ENCODE measurements at places on chromosomes 16 and 17. TPM values are rescaled to one million over a fixed set of nuclear protein-coding genes. Genes with fewer than 3 reads are reported as not detected.

GRCh38 chr16:83674931-83675535, 132.7 kb upstream of the HSBP1 start:
- no peak for DNase-seq

GRCh38 chr16:84244728-84245127, 4.9 kb upstream of the KCNG4 start:
- DNase-seq: no peak

DNA sequence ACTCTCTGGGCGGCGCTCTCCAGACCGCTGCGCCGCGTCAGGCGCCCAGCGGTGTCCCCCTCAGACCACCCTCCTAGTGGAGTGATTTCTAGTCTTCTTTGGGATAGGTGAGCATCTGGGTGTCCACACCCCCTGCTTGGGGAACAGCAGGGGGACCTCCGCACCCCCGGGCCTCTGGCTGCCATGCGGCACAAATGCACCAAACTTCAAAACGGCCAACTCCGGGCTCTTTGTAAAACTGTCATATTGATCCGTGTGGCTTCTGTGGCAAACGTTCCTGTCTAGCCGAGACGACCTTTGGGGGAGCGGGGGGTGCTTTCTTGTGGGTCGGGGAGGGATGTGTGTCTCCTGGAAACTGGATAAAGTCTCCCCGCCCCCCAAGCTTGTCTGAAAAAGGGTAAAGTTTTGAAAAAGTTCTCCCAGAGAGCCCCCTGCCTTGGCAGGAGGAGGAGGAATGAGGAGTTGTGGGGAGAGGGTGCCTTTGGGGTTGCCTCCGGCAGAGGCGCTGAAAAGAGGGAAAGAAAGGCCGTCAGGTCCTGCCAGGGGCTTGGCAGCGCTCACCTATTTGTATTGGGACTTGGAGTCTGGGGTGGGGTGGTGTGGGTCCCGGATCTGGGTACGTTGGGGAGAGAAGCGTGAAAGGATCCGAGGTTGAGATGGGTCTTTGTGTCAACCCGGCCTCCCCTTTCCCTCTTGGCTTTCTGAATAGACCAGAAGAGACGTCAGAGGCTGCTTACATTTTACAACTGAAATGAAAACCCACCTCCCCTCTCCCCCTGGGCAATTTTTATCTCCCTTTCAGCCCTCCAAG, 2.2 kb upstream of the CHD3 start:
- DNase-seq: peak; percentile 58

GRCh38 chr17:43309505-43310332, 75.9 kb upstream of the RNU2-1 start:
- DNase-seq: no peak

DNA sequence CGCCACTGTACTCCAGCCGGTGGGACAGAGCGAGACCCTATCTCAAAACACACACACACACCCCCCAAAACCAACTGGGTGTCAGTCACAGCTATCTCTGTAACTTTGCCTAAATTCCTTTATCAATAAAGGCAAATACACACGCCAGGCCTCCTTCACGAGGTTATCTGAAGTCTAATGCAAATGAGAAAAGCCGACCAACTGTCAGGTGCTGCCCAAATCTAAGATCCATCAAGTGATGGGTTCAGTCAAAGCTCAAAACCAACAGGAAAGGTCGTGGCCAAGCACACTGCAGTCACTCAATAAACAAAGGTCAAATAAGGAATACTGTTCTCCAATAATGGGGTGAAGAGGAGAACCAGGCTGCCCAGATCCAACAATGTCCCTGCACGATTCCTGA, 1.1 kb downstream of the ANKFY1 start:
- DNase-seq: no peak

GRCh38 chr17:63529711-63530556, 6.8 kb downstream of the KCNH6 start:
- no peak for DNase-seq

DNA sequence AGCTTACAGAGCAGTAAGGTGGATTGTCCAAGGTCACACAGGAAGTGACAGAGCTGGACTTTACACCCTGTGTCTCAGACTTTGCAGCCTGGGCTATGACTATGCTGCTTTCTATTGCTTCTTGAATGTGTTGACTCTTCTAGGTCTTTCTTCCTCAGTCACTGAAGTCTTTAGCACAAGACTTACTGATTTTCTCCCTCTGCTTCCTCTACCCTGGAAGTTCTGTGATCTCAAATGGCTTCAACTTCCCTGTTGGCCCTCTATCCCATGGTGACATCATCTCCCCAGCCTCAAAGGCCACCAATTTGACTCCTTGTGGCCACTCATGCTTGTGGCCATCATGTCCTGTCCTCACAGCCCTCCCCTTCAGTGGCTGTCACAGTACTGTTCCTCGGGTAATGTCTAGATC, 181.3 kb downstream of the HS3ST3A1 start:
- DNase-seq: no peak

GRCh38 chr17:42760652-42761581, at the start of gene RAMP2:
TSS of gene RAMP2 (plus strand) at chr17:42761227. CDS start at chr17:42761262, 35 bp downstream.
- DNase-seq: no peak

DNA sequence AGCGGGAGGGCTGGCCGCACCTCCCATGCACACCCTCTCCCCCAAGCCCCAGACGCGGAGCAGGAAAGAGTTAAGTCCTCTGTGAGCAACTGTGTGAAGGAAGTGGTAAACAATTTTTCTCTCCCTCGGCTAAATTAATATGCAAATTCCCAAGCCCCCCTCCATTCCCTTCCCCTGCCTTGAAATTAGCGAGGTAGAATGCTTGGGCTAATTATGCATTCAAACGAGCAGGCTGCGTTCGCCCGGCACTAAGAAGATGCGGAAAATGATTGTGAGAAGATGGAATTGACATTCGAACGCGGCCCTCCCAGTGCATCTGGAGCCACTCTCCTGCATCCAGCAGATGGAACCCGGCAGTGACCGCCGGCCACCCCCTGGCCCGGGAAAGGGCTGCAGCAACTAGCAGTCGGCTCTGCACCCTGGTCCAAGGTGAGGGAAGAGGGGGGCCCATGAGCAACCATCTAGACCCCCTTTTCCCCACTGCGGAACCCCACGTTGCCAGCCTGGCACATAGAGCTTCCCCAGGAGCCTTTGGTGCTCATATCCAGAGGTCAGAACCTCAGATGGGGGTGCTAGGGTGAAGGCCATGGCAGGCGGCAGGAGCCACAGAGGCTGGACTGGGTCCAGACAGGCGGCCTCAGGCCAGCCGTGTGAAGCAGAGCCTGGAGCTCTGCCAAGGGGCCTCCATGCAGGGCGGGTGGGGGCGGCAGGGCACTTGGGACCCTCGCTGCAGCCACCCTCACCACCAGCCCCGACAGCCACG, 49.1 kb upstream of the ACSF3 start:
- no peak for DNase-seq

GRCh38 chr17:45270828-45271418, 9.0 kb upstream of the SPATA32 start:
- peak; percentile 44 for DNase-seq

DNA sequence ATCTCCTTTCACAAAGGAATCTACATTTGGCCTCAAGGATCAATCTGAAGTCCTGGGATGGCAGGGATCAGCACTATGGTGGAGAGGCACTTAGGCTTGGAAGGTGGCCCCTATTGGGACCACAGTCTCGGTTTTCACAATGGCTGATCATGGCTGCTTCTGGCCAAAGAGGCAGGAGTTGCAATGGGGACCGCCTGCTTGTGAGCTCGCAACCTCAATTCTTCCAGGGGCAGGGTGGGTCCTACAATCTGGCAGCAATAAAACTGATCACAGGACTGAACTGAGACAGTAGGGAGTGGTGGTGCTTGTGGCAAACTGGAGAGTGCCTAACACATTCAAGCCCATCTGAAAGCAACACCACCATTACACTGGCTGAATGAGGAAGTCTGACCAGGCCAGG, 83.1 kb downstream of the NETO2 start:
- DNase-seq: no peak

DNA sequence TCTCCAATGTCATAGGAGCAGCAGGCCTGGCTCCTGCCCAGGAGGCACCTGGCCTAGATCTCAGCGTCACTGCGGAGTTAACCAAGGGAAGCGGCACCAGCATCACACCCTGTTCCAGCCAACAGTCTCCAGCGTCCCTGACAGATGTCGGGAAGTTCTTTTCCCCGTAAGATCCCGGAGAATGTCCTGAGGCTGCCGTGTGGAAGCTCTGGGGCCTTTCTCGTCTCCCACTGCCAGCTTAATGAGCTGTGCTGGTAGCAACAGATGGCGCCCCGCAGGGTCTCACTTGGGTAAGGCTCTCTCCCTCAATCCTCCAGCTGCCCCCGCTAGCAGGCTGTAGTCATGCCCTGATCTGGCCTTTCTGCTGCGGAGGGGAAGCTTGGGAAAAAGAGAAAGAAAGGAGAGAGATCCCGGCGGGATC, 57.5 kb downstream of the MARCHF10 start:
- DNase-seq: no peak

DNA sequence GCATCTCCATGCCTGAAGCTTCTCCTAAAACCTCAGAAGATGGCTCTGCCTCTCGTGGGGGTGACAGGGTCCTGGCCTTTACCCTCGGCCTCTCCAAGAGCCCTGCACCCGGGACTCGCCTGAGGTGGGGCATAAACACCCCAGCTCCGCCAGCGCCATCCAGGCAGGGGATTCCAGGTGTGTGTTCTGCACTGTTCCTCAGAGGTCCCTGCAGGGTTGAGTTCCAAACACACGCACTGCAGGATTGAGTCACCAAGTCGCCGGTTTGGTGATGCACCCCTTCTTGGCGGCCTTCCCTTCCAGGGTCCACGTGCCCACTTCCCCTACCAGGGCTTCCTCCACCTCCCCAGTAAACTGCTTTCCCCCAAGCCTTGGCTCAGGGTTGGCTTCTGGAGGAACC, 40.0 kb upstream of the RBFOX3 start:
- no peak for DNase-seq

DNA sequence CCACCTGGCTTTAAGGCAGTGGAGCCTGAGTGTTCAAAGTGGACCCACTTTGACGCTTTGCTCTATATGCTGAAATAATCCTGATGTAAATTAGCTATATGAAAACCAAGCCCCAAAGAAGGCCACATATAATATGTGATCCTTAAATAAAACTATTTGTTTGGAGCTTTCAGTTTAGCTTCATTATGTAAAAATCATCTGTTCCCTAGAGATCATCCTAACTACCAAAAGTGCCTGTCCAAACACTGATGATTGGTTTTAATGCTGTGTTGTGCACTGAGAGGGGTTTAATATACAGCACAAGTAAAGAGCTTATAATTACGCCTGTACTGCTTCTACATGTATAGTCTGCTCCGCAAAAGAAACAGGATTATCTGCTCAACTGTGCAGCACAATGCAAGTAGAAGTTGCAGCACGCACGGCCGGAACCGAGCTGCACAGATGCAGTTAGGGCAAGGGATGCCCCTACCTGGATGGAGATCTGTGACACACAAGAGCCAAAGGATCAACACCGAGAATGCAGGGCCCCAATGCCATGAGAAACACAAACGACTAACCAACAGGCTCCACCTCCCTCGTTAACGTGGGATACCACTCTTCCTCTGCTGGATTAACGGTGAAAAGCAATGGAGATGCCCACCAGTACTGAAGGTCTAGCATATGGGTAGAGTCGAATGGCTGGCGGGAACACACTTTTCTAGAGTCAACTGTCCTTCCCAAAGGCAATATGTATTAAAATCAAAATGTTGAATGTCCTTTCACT, 20.5 kb downstream of the USP7 start:
- no peak for DNase-seq

GRCh38 chr16:56781528-56781961, 51.6 kb downstream of the NUP93 start:
- DNase-seq: no peak

DNA sequence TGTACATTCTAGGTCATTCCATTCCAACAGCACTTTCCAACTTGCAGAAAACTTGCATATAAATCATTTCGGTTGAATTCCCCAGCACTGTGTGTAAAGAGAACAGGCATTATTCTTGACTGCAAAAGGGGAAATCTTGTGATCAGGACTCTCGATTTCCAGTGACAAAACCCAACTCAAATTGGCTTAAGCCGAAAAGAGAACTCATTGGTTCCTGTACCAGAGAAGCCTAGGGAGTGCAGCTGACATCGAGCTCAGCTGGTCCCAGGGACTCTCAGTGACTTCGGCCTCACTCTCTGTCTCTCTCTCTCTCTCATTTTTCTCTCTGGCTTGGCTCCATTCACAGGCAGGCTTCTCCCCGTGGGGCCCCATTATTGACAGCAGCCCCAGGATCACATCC, 30.7 kb downstream of the CD300LF start:
- DNase-seq: no peak

- peak; percentile 77 for DNase-seq
These were observed 11.4 kb downstream of the GGA3 start for GRCh38 chr17:75250009-75250471.

DNA sequence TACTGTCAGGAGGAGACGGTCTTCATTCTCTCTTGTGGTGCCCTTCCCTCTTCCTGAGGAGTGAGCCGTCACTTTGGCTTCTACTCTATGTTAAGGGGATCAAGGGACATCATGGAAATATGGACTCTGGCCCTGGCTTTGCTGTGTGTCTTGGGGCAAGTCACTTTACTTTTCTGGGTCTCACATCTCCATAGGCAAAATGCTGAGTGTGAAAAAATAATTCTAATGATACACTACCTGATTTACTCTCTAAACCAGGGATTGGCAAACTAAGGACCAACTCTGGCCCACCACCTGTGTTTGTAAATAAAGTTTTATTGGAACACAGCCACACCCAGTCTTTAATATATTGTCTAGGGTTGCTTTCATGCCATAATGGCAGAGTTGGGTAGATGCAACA, 548.7 kb upstream of the CDH5 start:
- no peak for DNase-seq

DNA sequence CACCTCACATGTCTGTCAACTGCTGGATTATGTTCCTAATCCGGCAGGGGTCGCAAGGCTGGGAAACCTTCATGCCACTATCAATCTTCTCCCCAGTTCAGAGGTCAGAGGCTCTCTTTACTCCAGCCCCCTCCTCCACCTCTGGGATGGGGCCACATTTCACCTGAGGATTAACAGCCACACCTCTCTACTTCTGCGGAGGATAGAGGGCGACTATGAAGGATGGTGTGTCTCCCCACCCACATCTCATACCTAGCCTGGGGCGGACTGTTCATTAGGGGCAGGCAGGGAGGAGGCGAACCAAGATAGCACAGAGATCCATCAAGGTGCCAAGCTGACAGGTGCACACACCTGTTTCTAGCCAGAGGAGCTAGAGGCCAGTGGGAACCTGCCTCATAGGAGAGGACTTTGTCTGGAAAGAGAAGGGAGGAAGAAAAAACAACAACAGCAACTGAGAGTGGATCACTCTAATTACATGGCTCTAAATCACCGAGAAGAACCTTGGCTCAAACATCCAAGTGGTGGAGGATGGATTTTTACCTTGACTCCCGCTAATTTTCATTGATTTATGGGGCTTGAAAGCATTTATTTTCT, 41.9 kb upstream of the SKAP1 start:
- DNase-seq: no peak

The KRTAP2-1 gene
- total RNA-seq: not detected

The TTC19 gene
- total RNA-seq: 22.7 TPM

The FNDC8 gene
- not detected for total RNA-seq

The CCL1 gene
- 6.8 TPM for total RNA-seq

The ASGR1 gene
- total RNA-seq: 0.73 TPM

The CHTF8 gene
- 133 TPM for total RNA-seq

The SLFN14 gene
- not detected for total RNA-seq

The DBNDD1 gene
- not detected for total RNA-seq

The C16orf74 gene
- total RNA-seq: 0.53 TPM

The CDC6 gene
- 67.5 TPM for total RNA-seq

The CCDC78 gene
- 1.9 TPM for total RNA-seq

Data from activated CD4-positive, alpha-beta memory T cell treated with anti-CD3 and anti-CD28 coated beads, Interleukin-2, amount 10 ng/mL, durations not matched to agents 7 days and 5 days (primary cell).